Stimulated activated CD4-positive, alpha-beta T cell treated with anti-CD3 and anti-CD28 coated beads, Interleukin-15, amount 100 ng/mL, for 48 hours (primary cell): ENCODE measurements at places on chromosomes 3 and 15.

DNA sequence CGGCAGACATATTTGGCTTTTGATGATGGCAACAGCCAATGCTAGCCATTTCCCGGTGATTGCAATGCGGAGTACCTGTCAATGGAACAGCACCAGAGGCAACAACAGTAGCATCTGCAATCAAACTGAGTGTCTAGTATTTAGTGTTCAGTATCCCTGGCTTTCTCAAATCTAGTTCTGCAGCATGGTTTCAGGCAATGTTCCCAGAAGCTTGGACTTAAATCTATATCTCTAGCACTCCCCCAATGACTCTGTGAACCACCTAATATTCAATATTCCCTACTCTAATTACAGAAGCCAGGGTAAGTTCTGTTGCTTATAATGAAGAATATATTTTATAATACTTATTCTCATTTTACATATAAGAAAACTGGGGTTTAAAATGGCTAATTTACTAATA, 48.2 kb downstream of the TBL1XR1 start:
- no peak for DNase-seq

DNA sequence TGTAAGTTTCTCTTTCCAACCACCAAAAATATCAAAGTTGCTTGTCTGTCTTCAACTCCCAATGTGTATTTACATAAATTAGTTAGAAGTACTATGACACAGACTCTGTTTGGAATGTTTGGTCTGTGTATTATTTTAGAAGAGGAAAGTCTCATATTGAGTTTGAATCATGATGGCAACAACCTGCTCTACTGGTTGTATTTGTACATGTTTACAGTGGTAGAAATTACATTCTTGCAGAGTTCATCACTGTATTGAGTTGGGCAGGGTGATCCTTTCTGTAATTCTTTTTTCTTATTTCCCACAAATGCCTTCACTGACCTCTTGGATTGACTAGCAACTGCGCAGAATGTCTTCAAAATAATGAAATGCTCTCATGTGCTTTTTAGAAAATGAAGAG, 149.6 kb downstream of the CHL1 start:
- DNase-seq: no peak

- DNase-seq: no peak
Measured at GRCh38 chr3:191005790-191006189, 143.3 kb upstream of the GMNC start.

- no peak for DNase-seq
Measured at GRCh38 chr3:194137008-194137505, 1.1 kb downstream of the HES1 start.

DNA sequence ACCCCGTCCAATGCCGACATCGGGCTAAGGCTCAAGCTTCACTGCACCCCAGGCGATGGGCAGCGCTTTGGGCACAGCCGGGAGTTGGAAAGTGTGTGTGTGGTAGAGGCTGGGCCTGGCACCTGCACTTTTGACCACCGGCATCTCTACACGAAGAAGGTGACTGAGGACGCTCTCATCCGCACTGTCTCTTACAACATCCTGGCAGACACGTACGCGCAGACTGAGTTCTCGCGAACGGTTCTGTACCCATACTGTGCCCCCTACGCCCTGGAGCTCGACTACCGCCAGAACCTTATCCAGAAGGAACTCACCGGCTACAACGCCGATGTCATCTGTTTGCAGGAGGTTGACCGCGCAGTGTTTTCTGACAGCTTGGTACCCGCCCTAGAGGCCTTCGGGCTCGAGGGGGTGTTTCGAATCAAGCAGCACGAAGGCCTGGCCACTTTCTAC, 1.0 kb downstream of the PDE12 start:
- peak; percentile 24 for DNase-seq

GRCh38 chr3:138082085-138082991, 33.1 kb downstream of the DZIP1L start:
- no peak for DNase-seq

DNA sequence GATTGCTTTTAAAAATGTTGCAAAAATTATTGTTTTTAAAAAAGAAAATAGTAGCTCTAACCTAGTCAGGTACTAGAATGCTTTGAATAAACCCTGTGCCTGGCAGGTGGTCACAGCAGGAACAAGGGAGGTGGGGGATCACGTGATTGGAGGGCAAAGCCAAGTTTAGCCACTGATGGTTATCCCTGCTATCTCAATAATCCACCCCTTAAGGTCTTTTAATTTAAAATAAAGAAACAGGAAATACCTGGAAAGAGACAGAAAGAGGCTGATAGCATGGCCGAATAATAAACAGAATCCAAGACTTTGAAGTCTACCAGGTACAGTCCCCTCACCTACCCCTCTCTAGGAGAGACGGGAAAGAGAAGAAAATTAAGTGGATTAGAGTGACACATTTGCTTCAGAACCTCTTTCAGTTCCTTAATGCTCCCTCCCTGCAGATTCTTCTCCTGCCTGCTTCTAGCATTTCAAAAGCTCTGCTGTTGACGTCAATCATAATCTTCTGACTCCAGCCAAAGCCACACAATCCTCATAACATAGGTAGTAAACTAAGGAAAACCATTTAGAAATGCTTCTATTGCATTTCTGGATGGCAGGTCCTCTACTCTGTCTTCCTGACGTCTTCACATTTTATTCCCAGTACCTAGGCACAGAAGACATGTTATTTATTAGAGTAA, 303.4 kb upstream of the MME start:
- no peak for DNase-seq

GRCh38 chr15:99073008-99073717, 31.7 kb upstream of the SYNM start:
- no peak for DNase-seq

GRCh38 chr15:29403772-29404171, 134.2 kb upstream of the NSMCE3 start:
- no peak for DNase-seq

- no peak for DNase-seq
Measured at GRCh38 chr15:72585476-72586058, 68.9 kb upstream of the GOLGA6B start.

- no peak for DNase-seq
Measured at GRCh38 chr3:73633916-73634344, 9.2 kb upstream of the PDZRN3 start.
